ENCODE measurements at places on chromosomes 2 and 18.

- H3K27me3 ChIP-seq = no peaks in the 10 kb centered on the region
- no peak overlapping the region for H3K4me3 ChIP-seq
- H3K27ac ChIP-seq = no peak overlapping the region
- no peaks in the 10 kb centered on the region for H3K4me1 ChIP-seq
- DNase-seq = no peak
- no peaks in the 10 kb centered on the region for H3K36me3 ChIP-seq
These were observed 206.5 kb upstream of the NT5C1B start for GRCh38 chr2:18795906-18796305.

- no peak overlapping the region for H3K4me3 ChIP-seq
- H3K36me3 ChIP-seq = no peaks in the 10 kb centered on the region
- H3K4me1 ChIP-seq = peaks cover 21% of the 10 kb centered on the region
- H3K27me3 ChIP-seq = no peaks in the 10 kb centered on the region
These were observed 231.2 kb downstream of the NEDD4L start for GRCh38 chr18:58275176-58275575.

DNA sequence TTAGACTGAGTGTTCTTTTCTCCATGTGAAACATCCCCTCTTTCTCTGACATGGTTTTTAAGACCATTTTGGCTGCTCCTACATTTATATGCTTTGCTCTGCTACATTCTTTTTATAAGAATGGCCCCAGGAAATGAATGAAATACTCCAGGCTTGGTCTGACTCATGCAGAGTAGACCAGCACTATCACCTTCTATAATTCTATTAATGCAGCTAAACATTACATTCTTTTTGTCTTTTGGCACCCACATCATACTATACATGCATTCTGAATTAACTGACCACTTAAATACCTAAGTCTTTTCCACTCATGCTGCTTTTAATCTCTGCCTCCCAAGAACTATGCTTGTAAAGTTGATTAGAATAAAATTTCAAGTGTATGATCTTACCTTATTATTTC lies 94.1 kb downstream of the AAK1 start:
- no peak for DNase-seq
- H3K27me3 ChIP-seq = no peaks in the 10 kb centered on the region
- no peak overlapping the region for H3K4me3 ChIP-seq
- H3K4me1 ChIP-seq = peaks cover 4% of the 10 kb centered on the region

- no peak overlapping the region for H3K4me3 ChIP-seq
- H3K27me3 ChIP-seq = no peaks in the 10 kb centered on the region
- no peaks in the 10 kb centered on the region for H3K36me3 ChIP-seq
- peaks cover 10% of the 10 kb centered on the region for H3K4me1 ChIP-seq
- no peak overlapping the region for H3K27ac ChIP-seq
- DNase-seq = no peak
These were observed 51.8 kb downstream of the SH3RF3 start for GRCh38 chr2:109180786-109181185.

GRCh38 chr2:167844714-167845530 lies 402.5 kb downstream of the STK39 start:
- H3K36me3 ChIP-seq = no peaks in the 10 kb centered on the region
- H3K27ac ChIP-seq = no peak overlapping the region
- DNase-seq = no peak
- H3K4me3 ChIP-seq = no peak overlapping the region
- H3K27me3 ChIP-seq = no peaks in the 10 kb centered on the region

DNA sequence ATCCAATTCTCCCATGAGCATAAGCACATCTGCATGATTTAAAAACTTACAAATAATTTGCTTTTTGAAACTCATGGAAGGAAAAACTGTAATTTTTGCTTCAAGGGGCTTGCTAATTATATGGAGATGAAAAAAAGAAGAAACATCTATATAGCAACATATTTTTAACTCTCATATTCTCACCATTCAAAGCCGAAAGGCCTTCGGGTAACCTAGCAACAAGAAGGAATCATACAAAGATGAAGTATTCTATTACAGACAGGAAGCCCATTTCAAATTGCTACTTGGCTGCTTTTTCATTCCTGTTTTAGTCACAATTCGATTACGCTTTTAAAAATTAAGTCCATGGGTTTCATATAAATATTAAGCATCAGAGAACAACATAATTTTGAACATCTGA lies 39.2 kb upstream of the RNU4ATAC start:
- H3K27me3 ChIP-seq = no peaks in the 10 kb centered on the region
- peaks cover 13% of the 10 kb centered on the region for H3K4me1 ChIP-seq
- H3K4me3 ChIP-seq = no peak overlapping the region

GRCh38 chr2:208318127-208318526 lies 52.1 kb downstream of the PIKFYVE start:
- H3K4me1 ChIP-seq = peaks cover 14% of the 10 kb centered on the region
- H3K27me3 ChIP-seq = no peaks in the 10 kb centered on the region
- no peak overlapping the region for H3K27ac ChIP-seq
- peaks cover 23% of the 10 kb centered on the region for H3K36me3 ChIP-seq
- H3K4me3 ChIP-seq = no peak overlapping the region

DNA sequence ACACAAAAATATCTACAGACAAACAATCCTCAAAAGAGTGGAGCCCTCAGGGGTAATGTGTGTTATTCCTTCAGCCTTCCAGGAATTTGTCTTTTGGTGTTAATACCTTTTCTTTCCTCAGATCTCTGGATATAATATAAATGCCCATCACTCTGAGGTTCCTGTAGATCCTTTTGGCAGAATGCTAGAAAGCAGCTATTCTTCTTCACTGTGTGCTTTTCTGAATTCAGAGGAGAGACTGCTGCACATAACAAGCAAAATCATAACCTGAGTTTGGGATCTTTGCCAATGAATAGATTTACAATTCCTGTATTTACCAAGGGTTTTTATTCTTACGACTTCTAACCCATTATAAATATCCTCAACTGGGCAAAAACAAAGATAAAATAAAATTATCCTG lies 57.3 kb downstream of the KLF7 start:
- H3K36me3 ChIP-seq = peaks cover 18% of the 10 kb centered on the region
- no peak overlapping the region for H3K4me3 ChIP-seq
- no peaks in the 10 kb centered on the region for H3K4me1 ChIP-seq
- no peaks in the 10 kb centered on the region for H3K27me3 ChIP-seq
- DNase-seq = no peak

- H3K27ac ChIP-seq = no peak overlapping the region
- H3K27me3 ChIP-seq = no peaks in the 10 kb centered on the region
- no peak overlapping the region for H3K4me3 ChIP-seq
These were observed 392.2 kb upstream of the FIGN start for GRCh38 chr2:164127971-164128527.

DNA sequence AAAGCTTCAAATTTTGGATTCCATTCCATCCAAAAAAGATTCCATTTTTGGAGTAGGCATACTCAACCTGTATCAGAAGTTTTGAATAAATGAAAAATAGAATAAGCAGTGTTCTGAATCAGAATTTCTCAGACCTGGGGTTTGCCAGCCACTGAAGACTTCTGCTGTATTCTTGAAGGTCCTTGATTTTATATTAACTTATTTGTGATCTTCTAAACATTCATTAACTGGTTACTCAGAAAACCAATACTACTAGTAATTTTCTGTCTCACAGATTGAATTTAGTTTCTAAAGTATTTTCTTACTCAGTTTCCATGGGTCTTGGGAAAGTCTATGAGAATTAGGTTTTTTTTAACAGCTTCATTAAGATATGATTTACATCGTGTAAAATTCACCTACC lies 60.9 kb downstream of the RIF1 start:
- peaks cover 74% of the 10 kb centered on the region for H3K36me3 ChIP-seq
- no peaks in the 10 kb centered on the region for H3K27me3 ChIP-seq
- DNase-seq = no peak
- no peaks in the 10 kb centered on the region for H3K4me1 ChIP-seq
- H3K4me3 ChIP-seq = no peak overlapping the region

- no peaks in the 10 kb centered on the region for H3K36me3 ChIP-seq
- H3K27me3 ChIP-seq = no peaks in the 10 kb centered on the region
- H3K4me3 ChIP-seq = no peak overlapping the region
- H3K4me1 ChIP-seq = no peaks in the 10 kb centered on the region
- no peak for DNase-seq
These were observed 35.0 kb downstream of the STAT4 start for GRCh38 chr2:191115804-191116203.

- H3K27me3 ChIP-seq = no peaks in the 10 kb centered on the region
These were observed 74.9 kb downstream of the ANTXR1 start for GRCh38 chr2:69087912-69088240.

DNA sequence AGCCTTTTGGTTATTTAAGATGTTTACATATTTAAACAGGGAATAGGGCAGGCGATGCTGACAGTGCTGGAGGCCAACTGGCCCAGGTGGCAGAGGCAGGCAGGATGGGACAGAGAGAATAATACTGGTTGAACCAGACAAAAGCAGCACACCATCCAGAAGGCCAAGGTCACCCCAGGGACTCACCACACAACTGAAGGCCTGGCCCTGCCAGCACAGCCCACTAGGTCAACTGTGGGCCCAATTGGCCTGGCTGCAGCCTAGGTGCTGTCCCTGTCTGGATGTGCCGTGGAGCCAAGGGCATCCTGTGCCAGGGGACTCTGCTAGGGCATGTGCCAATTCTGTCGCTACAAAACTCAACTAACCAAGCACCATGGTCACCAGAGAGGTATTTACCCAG lies 69.2 kb downstream of the RNF152 start:
- no peak for DNase-seq
- no peaks in the 10 kb centered on the region for H3K27me3 ChIP-seq
- no peaks in the 10 kb centered on the region for H3K36me3 ChIP-seq
- no peak overlapping the region for H3K4me3 ChIP-seq
- no peak overlapping the region for H3K27ac ChIP-seq

- DNase-seq = no peak
- no peak overlapping the region for H3K27ac ChIP-seq
- H3K36me3 ChIP-seq = no peaks in the 10 kb centered on the region
- H3K4me3 ChIP-seq = no peak overlapping the region
- no peaks in the 10 kb centered on the region for H3K27me3 ChIP-seq
These were observed 95.9 kb downstream of the CCDC141 start for GRCh38 chr2:178954049-178954448.

DNA sequence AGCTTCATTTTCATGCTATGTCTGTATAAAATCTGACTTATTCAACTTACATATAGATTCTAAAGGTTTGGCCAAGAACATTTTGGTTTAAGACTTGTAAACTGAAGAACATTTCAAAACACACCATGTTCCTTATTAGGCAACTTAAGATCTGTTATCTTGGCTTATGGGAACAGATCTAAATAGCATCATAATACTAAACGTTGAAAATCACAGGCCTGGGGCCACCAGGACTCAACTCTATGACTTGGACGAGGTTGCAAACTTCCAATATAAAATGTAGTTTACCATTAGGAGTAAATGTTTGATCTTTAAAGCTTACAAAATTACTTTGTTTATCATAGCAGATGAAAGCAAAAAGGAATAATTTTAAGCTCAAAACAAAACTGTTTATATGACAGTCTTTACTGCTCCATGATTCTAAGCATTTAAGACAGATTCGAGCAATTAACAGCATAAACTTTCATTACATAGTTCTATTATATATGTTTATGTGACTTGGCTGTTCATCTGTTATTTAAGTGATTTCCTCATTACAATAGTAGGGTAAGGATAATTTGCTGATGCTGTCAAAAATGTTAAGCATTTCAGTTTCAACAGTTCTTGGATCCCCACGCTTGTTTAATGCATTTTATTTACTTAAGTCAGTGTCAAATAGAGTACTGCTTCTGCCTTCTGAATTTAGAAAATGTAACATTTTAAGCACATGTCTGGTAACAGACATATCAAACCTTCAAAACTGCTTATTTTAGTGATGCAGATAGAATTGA lies 8.3 kb downstream of the TCF4 start:
- DNase-seq = no peak
- H3K4me1 ChIP-seq = peaks cover 37% of the 10 kb centered on the region

DNA sequence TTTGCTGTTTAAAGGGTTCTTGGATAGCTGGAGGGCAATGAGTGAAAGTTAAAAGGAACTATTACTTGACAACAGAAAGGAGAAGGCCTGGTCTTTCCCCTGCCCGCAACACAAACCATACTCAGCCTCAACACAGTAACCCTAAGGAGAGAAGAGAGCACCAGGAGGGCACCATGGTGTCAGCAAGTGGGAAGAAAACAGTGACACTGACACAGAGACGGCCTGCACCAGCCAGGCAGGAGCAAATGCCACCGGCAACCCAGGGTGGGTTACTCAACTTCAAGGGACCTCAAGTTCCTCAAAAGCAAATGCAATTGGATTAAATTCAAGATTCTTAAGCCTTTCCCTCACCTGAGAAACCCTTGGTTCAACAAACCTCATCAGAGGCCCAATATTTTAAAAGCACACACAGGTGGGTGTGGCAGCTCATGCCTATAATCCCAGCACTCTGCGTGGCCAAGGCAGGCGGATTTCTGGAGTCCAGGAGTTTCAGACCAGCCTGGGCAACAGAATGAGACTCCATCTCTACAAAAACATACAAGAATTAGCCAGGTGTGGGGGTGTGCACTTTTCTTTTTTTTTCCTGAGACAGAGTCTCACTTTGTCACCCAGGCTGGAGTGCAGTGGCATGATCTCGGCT lies 52.3 kb downstream of the TFCP2L1 start:
- H3K27me3 ChIP-seq = no peaks in the 10 kb centered on the region
- no peak for DNase-seq

GRCh38 chr2:45688479-45689298 lies 37.2 kb downstream of the PRKCE start:
- no peak overlapping the region for H3K27ac ChIP-seq
- peaks cover 22% of the 10 kb centered on the region for H3K4me1 ChIP-seq
- DNase-seq = no peak
- H3K4me3 ChIP-seq = no peak overlapping the region
- H3K36me3 ChIP-seq = no peaks in the 10 kb centered on the region

DNA sequence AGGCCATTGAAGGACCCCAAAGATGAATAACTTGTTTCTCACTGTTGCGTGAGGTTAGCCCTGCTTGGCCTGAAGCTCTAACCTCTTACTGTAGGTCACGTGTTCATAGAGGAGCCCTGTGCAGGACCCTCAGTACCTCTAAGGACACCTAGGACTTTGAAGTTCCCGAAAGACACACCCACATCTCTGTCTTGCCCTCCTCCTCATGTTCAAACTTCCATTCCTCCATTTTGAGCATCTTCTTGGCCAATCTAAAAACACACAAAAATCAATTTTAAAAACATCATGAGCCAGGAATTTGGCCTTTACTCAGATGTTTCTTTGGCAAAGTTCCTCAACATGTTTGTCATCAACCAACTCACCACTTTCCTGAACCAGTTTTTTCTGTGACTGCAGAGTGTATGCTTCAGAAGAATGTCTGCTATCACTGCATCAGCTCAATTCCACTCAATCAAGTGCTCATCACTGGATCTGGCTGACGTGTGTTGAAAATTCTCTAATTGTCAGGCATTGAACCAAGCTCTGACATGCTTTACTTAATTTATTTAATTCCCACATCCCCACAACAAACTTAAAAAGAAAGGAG lies 101.6 kb downstream of the AP1S3 start:
- H3K4me1 ChIP-seq = no peaks in the 10 kb centered on the region
- no peaks in the 10 kb centered on the region for H3K27me3 ChIP-seq
- H3K36me3 ChIP-seq = no peaks in the 10 kb centered on the region
- H3K27ac ChIP-seq = no peak overlapping the region
